ENCODE measurements at places on chromosomes 1 and 21.

GRCh38 chr1:236083650-236084385 is 18.9 kb upstream of the NID1 start:
- no peak for DNase-seq
- H3K4me1 ChIP-seq: no peaks in the 10 kb centered on the region
- no peak overlapping the region for H3K27ac ChIP-seq
- H3K27me3 ChIP-seq: no peaks in the 10 kb centered on the region
- no peaks in the 10 kb centered on the region for H3K36me3 ChIP-seq

DNA sequence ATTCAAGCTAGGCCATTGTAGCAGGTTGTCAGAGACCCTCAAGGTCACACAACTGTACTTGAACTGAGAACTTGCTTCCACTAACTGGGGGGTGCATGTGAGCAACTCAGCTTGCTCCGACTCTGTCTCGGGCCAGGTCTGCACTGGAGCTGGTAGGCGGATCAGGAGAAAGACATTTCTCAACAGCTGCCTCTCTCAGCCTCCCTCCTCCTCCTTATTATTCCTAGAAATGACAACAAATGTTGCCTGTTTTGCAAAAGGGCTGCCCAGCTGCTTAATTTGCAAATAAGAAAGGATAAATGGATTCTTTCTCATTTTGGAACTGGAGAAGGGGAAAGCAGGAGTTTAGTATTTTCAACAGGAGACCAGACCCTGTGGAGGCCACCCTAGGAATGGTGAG is 140.5 kb downstream of the RHOU start:
- H3K4me3 ChIP-seq: no peak overlapping the region
- no peaks in the 10 kb centered on the region for H3K27me3 ChIP-seq
- H3K27ac ChIP-seq: no peak overlapping the region
- no peaks in the 10 kb centered on the region for H3K36me3 ChIP-seq
- DNase-seq: no peak

DNA sequence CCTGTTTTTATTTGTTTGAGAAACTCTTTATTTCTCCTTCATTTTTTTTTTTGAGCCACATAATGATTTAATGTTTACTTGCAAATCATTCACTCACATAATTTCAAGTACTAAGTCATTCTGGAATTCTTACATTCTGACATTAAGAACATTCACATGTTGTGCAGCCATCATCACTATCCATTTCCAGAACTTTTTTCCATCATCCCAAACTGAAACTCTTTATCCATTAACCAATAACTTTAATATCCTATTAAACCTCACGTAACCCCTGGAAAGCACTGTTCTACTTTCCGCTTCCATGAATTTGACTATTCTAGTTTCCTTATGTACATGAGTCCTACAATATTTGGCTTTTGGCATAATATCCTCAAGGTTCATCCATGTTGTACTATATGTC is 52.5 kb upstream of the TEKT2 start:
- H3K27me3 ChIP-seq: no peaks in the 10 kb centered on the region
- no peak for DNase-seq
- H3K4me3 ChIP-seq: no peak overlapping the region
- H3K36me3 ChIP-seq: no peaks in the 10 kb centered on the region

DNA sequence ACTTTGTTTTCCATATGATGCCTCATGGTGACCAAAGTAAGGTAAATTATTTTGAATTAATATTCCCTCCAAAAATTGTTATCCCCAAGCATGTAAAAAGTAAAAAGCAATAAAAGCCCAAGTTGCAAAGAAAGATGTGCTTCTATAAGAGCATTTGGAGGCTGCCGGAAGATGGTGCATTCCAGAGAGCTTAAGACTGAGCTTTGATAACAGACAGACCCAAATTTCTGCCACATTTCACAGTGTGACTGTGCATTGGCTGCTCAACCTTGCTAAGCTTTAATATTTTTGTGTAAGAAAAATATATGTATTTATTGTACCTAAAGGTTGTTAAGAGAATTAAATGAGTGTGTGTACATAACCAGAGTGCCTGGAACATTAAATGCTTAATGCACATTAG is 67.9 kb downstream of the CYYR1 start:
- no peaks in the 10 kb centered on the region for H3K27me3 ChIP-seq
- H3K4me1 ChIP-seq: no peaks in the 10 kb centered on the region
- H3K27ac ChIP-seq: no peak overlapping the region
- H3K36me3 ChIP-seq: no peaks in the 10 kb centered on the region
- no peak for DNase-seq

GRCh38 chr21:23083242-23083641 is 2085.0 kb downstream of the NCAM2 start:
- H3K36me3 ChIP-seq: no peaks in the 10 kb centered on the region
- no peak overlapping the region for H3K4me3 ChIP-seq
- H3K27ac ChIP-seq: no peak overlapping the region

- no peaks in the 10 kb centered on the region for H3K36me3 ChIP-seq
- H3K27me3 ChIP-seq: no peaks in the 10 kb centered on the region
- H3K4me3 ChIP-seq: no peak overlapping the region
Observed at GRCh38 chr1:38789498-38790169, 69.9 kb downstream of the RRAGC start.

DNA sequence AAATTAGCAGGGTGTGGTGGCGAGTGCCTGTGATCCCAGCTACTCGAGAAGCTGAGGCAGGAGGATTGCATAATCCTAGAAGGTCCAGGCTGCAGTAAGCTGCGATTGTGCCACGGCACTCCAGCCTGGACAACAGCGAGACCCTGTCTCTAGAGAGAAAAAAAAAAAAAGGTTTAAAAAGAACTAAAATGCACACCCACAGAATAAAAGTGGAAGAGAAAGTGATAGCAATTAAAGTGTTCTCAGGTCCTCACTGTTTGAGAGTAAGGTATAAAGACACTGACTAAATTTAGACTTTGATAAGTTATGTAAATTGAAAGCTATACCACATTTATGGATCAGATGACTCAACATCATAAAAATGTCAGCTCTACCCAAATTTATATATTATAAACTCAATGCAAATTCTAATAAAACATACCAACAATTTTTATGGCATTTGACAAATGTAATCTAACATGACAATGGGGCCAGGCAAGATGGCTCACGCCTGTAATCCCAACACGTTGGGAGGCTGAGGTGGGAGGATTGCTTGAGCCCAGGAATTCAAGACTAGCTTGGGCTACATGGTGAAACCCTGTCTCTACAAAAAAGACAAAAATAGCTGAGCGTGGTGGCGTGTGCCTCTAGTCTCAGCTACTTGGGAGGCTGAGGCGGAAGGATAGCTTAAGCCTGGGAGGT is 11.8 kb downstream of the ZBTB17 start:
- no peak overlapping the region for H3K27ac ChIP-seq
- no peaks in the 10 kb centered on the region for H3K4me1 ChIP-seq
- no peak for DNase-seq
- H3K36me3 ChIP-seq: peaks cover 7% of the 10 kb centered on the region
- no peaks in the 10 kb centered on the region for H3K27me3 ChIP-seq

DNA sequence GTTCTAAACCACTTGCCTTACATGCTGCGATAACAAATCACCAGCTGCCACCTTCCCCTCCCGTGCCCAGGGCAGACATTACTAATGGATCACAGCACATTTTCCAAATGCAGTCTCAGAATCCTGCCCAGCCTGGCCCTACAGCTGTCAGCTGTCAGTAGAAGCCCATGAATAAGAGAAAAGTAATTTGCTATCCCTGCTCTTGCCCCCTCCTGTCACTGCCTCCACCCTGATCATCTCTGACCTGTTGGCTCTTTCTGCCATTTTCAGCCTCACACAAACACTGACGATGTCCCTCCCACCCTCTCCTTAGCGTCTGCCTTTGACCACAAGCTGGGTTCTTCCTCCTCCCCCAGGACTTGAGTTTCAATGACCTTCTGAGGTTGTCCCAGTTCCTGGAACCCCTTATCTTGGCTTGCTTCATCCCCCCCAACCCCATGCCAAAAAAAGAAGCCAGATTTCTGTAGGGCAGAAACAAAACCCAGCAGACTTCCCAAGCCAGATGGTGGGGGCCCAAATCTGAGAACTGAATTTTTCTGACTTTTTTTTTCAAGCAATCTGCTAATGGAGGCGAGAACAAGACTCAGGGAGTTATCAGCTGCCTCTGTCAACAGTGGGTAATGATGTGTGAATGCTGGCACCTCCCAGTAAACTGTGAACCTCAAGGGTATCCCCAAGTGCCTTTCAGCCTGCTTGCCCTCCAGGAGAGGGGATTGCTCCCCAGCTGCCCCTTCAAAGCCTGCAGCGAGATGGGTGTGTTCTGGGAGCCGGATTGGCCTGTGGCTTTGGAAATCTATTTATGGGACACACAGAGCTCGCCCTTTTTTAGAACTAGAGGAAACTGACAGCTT is 216.5 kb upstream of the VAMP3 start:
- H3K36me3 ChIP-seq: no peaks in the 10 kb centered on the region
- H3K27me3 ChIP-seq: no peaks in the 10 kb centered on the region
- H3K27ac ChIP-seq: no peak overlapping the region
- H3K4me3 ChIP-seq: no peak overlapping the region
- no peak for DNase-seq

DNA sequence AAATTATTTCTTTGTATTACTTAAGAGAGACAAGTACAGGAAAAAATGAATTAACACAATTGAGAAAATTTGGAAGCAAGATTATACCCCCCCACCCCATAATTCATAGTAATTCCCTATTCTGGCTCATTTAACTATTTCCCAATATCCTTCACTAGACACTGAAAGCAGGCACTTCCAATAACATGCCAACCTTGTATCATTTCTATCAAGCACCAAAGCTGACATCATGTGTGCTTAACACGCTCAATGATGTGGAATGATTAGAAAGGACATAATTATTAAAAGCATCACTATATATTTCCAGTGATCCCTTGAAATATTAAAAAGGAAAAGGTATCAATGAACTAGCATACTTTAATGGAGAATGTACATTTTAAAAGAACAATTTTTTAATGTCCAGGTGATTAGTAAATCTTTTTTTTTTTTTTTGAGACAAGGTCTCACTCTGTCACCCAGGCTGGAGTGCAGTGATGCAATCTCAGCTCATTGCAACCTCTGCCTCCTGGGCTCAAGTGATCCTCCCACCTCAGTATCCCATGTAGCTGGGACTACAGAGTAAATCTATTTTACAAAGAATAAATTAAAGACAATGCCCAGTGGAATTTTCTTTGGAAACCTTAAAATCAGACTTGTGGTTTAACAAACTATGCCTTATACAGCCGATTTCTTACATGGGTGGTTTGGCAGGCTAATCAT is 443.9 kb downstream of the DSCAM start:
- H3K27me3 ChIP-seq: no peaks in the 10 kb centered on the region
- no peak for DNase-seq
- no peaks in the 10 kb centered on the region for H3K4me1 ChIP-seq
- H3K36me3 ChIP-seq: no peaks in the 10 kb centered on the region

Measured in iPS DF 6.9 (cell line).